LHCN-M2 (cell line): ENCODE measurements at places on chromosomes 5 and 9. TPM values are rescaled to one million over a fixed set of nuclear protein-coding genes. Genes with fewer than 3 reads are reported as not detected.

DNA sequence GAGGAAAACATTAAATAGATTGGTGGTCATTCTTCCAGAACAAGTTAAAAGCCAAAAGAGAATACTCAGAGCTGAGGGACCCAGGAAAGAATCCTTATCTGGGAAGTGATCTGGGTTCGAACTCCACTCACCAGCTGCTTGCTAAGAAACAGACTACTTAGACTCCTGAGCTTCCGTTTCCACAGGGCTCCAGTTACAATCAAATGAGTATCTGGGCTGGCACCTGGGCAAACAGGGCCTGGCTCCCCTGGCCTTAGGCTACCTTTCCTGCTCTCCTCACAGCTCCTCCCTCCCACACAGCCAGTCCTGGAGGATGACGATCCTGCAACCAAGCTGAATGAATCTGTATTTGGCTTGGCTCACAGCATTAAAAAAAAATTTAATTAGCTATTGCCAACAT, 2.5 kb downstream of the MAPK9 start:
- no peak for DNase-seq

- peak; percentile 26 for DNase-seq
These were observed 16.7 kb downstream of the UBE2D2 start for GRCh38 chr5:139577689-139578290.

GRCh38 chr5:179771311-179771895, 22.4 kb upstream of the LTC4S start:
- DNase-seq: no peak

GRCh38 chr5:31396611-31397295, 135.1 kb downstream of the DROSHA start:
- DNase-seq: no peak

- DNase-seq: peak; percentile 78
These were observed 10.4 kb upstream of the PTGES start for GRCh38 chr9:129762985-129763926.

DNA sequence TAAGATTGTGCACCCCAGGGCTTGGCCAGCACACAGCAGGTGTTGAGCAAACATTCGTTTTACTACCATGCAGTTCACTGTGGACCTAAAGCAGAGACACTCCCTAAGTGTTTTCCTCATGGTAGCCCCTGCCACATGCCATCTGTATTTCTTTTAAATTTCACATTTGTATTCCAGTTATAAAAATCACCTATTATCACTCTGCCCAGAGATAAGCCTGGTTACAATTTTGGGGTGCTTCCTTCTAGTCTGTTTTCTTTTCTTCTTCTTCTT, 10.9 kb upstream of the FIBCD1 start:
- DNase-seq: no peak

- DNase-seq: no peak
These were observed 33.9 kb upstream of the KCNN2 start for GRCh38 chr5:114327987-114328386.

The QRFP gene
- not detected in 2 replicates for total RNA-seq

DNA sequence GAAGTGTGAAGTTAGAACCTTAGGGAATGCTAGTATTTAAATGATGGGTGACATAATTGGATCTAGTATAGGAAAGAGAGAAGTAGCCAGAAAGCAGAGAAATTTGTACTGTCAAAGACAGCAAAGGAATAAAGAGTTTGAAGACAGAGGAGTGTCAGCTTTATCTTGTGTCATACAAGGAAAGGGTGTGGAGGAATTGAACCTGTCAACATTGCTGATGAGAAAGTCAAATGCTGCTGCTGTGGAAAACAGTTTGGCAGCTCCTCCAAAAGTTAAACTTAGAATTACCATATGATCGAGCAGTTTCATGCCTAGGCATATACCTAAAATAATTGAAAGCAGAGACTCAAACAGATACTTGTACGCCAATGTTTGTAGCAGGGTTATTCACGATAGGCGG, 63.7 kb downstream of the DENND4C start:
- no peak for DNase-seq
